Activated T-cell treated with anti-CD3 and anti-CD28 coated beads, Interleukin-2, amount 50 U/mL, for 72 hours (primary cell): ENCODE measurements at places on chromosomes 1 and 21.

DNA sequence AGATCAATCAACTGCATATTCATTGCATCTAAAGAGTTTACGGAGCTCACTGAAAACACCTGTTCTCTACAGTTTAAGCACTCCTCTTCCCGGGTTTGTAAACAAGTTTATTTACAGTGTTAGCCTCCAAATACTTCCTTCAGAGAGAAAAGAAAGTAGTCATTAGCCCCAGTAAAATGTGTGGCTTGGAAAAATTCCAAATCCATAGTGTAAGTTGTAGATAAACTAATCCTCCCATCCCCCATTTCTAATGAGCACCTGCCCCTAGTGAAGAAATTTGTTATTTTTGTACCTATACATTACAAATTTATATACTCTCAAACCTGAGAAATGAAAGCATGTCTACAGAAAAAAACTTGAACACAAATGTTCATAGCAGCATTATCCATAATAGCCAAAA lies 21.9 kb downstream of the PUM1 start:
- peaks cover 42% of the 10 kb centered on the region for H3K4me1 ChIP-seq
- H3K36me3 ChIP-seq, result peaks cover 24% of the 10 kb centered on the region
- no peak for DNase-seq
- H3K4me3 ChIP-seq, result no peak overlapping the region
- H3K27ac ChIP-seq, result peak overlapping the region; percentile 19
- H3K27me3 ChIP-seq, result no peaks in the 10 kb centered on the region

DNA sequence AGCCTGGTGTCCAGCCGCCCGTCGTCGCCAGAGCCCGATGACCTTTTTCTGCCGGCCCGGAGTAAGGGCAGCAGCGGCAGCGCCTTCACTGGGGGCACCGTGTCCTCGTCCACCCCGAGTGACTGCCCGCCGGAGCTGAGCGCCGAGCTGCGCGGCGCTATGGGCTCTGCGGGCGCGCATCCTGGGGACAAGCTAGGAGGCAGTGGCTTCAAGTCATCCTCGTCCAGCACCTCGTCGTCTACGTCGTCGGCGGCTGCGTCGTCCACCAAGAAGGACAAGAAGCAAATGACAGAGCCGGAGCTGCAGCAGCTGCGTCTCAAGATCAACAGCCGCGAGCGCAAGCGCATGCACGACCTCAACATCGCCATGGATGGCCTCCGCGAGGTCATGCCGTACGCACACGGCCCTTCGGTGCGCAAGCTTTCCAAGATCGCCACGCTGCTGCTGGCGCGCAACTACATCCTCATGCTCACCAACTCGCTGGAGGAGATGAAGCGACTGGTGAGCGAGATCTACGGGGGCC lies 1.2 kb downstream of the OLIG2 start:
- H3K27ac ChIP-seq, result peak overlapping the region; percentile 89
- H3K27me3 ChIP-seq, result peaks cover 91% of the 10 kb centered on the region
- H3K4me1 ChIP-seq, result peaks cover 48% of the 10 kb centered on the region
- no peak for DNase-seq

DNA sequence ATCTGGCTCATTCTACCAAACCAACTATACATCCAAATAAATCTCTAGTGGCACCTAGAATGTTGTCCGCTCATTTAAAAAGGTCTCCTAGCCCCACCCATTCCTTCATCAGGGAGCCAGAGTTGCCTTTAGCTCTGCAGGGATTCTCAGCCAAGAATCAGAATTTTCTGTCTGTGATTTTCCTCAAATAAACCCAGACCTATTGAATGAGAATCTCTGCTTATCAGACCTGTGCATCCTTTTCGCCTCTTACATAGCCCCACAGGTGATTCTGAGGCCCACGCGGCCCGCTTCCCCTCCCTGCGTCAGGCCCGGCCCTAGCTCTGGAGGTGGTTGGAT lies 410 bp upstream of the TDRD5 start:
- DNase-seq, result no peak
- no peak overlapping the region for H3K4me3 ChIP-seq
- no peak overlapping the region for H3K27ac ChIP-seq
- H3K36me3 ChIP-seq, result peaks cover 2% of the 10 kb centered on the region
- peaks cover 37% of the 10 kb centered on the region for H3K27me3 ChIP-seq

DNA sequence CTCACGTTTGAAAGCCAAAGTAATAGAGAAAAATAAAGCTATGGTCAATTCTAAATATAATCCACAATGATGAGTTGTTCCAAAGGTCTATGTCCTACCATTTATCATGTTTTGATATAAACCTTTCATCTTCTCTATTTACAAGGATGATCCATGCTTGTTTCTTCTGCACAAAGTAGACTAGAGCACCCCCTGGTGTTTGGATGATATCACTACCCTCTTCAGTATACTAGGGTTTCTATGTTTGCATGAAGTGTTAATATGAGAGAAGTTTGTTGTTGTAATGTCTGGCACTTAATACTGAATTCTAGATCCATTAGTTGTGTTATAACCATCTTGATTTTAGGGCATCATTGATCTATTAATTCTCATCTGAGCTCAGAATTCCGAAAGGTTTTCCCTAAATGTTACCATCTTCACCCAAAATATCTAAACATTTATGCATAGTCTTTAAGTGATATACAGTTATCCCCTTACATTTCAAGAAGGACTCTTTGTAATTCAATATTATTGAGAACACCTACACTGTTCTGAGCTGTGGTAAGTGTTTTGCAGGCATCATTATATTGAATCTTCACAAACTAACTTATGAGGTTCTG lies 21.1 kb downstream of the CLDN8 start:
- H3K4me3 ChIP-seq, result no peak overlapping the region
- no peak overlapping the region for H3K27ac ChIP-seq
- no peaks in the 10 kb centered on the region for H3K36me3 ChIP-seq
- H3K4me1 ChIP-seq, result no peaks in the 10 kb centered on the region

DNA sequence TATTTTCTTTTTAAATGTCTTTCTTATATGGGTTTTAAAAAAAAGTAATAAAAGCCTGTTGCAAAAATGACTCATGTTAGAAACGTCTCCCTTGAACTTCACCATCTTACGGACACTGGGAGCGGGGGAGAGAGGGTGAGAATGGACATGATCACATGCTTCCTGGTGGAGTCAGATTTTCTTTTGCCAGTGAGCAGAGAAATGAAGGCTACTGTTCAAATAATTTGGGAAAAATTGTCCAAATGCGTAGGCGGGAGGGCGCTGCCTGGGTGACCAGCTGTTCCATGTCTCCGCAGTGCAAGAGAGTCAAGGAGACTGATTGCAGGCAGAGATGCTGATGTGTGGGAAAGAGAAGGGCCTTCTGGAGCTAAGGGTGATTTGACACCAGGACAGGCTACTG lies 23.1 kb downstream of the EIF2D start:
- peaks cover 56% of the 10 kb centered on the region for H3K36me3 ChIP-seq
- H3K27ac ChIP-seq, result peak overlapping the region; percentile 99
- no peak for DNase-seq
- H3K4me1 ChIP-seq, result peaks cover 85% of the 10 kb centered on the region
- H3K4me3 ChIP-seq, result peak overlapping the region; percentile 89

- peak overlapping the region; percentile 8 for H3K27ac ChIP-seq
- no peak for DNase-seq
- H3K36me3 ChIP-seq, result peaks cover 1% of the 10 kb centered on the region
- H3K27me3 ChIP-seq, result no peaks in the 10 kb centered on the region
- H3K4me3 ChIP-seq, result peak overlapping the region; percentile 74
- peaks cover 12% of the 10 kb centered on the region for H3K4me1 ChIP-seq
Measured at GRCh38 chr21:44766014-44766817, 35.4 kb downstream of the UBE2G2 start.

- no peak for DNase-seq
- H3K36me3 ChIP-seq, result no peaks in the 10 kb centered on the region
- H3K4me3 ChIP-seq, result no peak overlapping the region
- H3K27me3 ChIP-seq, result peaks cover 58% of the 10 kb centered on the region
Measured at GRCh38 chr1:165539908-165540307, 3.9 kb upstream of the LRRC52 start.

- no peaks in the 10 kb centered on the region for H3K36me3 ChIP-seq
- no peak for DNase-seq
- no peaks in the 10 kb centered on the region for H3K4me1 ChIP-seq
- no peak overlapping the region for H3K27ac ChIP-seq
- peaks cover 6% of the 10 kb centered on the region for H3K27me3 ChIP-seq
Measured at GRCh38 chr1:55466373-55466772, 251.2 kb upstream of the USP24 start.

DNA sequence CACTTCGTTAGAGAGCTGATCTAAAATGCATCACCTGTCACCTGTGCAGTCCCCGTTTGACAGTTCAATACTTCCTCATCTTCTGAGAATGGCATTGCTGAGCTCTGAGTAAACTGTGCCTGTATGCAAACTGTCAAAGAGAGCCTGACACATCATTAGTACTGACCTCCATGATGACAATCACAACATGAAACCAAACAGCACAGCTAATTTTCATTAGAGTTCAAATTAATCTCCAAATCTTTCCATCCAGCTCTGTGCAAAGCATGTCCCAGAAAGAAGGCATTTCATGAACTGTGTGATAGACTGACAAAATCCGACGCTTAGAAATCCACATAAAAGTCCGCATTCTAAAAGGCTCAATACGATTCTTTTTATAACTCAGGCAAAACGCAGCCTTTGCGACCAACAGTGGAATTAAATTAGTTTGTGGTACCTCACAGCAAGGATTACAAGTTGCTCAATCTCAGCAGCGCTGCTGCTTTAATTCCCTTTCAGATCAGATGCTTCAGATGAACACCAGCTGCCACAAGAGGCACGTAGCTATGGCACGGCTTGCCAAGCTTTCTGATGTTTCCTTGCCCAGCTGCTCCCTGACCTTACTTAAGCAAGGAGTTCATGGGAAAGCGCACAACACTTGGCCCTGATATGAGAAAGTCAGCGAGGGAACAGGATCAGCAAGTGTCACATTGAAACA lies 765.5 kb upstream of the PRMT6 start:
- no peak overlapping the region for H3K27ac ChIP-seq
- no peaks in the 10 kb centered on the region for H3K4me1 ChIP-seq
- H3K27me3 ChIP-seq, result no peaks in the 10 kb centered on the region
- H3K4me3 ChIP-seq, result no peak overlapping the region
- no peak for DNase-seq

- H3K27ac ChIP-seq, result no peak within 1 kb of the TSS
- peaks cover 86% of the 10 kb centered on the region for H3K27me3 ChIP-seq
- no peak for DNase-seq
- peaks cover 10% of the 10 kb centered on the region for H3K4me1 ChIP-seq
- H3K4me3 ChIP-seq, result peak within 1 kb of the TSS; percentile 72
- H3K36me3 ChIP-seq, result no peaks in the 10 kb centered on the region
Measured at GRCh38 chr1:205455581-205456382, at the start of gene BLACAT1. Gene BLACAT1 (minus strand): TSS chr1:205456045.

DNA sequence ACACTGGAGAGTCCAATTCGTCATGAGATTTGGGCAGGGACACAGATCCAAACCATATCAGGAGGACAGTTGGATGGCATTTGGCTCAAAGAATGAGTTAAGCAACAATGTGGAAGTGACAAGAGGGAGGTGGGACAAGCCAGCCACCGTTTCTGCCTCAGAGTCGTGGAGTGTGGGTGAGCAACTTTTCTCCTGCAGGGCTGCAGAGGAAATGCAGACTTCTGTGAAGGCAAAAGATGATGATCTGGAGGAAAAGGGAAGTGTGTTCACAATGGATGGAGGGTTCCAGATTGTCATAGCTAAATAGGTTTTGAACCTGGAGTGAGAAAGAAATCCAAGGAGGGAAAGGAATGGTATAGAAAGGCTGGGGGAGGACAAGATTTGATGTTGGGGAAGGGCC lies 16.4 kb upstream of the KANK4 start:
- H3K27me3 ChIP-seq, result no peaks in the 10 kb centered on the region
- H3K27ac ChIP-seq, result no peak overlapping the region
- no peak overlapping the region for H3K4me3 ChIP-seq
- DNase-seq, result no peak
- H3K36me3 ChIP-seq, result no peaks in the 10 kb centered on the region

GRCh38 chr1:2128189-2128901 lies 66.2 kb downstream of the FAAP20 start:
- H3K36me3 ChIP-seq, result no peaks in the 10 kb centered on the region
- no peaks in the 10 kb centered on the region for H3K27me3 ChIP-seq
- H3K4me1 ChIP-seq, result peaks cover 16% of the 10 kb centered on the region
- H3K4me3 ChIP-seq, result no peak overlapping the region
